ENCODE measurements at places on chromosomes 1 and 21.

DNA sequence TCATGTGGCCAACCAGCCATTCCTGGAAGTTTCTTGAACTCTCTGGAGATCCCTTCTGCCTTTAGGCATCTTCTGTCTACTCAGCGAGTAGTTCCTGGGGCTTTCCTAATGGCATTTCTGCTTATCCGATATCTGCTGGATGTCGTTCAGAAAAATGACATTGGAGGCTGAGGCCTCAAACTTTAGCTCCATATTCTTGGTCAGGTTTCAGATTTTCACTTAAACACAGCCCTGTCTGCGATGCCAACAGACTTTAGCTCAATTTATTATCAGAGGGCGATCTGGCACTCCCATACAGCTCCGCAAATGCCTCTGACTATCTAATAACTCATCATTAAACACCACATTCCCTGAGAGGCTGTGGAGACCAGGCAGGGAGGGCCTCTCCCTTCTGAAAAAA is 46.3 kb upstream of the ETS2 start:
- DNase-seq: no peak

DNA sequence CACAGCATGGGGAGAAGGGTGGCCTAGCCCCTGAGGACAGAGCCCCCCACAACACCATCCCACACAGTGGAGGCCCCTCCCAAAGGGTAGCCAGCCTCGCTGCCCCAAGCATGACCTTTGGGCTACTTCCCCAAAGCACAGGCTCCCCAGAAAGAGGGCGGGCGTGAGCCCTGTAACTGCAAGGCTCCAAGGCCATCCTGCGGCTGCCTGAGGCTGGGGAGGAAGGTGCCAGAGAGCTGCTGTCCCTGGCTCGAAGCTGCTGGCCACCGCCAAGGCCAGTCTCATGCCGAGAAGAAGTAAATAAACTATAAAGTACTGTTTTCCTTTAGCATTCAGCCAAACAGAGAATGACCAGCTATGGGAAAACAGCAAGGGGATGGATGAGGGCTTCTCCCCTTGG is 27.5 kb downstream of the UBASH3A start:
- DNase-seq: no peak

- DNase-seq: no peak
Observed at GRCh38 chr1:10140981-10141380, 69.4 kb upstream of the KIF1B start.

DNA sequence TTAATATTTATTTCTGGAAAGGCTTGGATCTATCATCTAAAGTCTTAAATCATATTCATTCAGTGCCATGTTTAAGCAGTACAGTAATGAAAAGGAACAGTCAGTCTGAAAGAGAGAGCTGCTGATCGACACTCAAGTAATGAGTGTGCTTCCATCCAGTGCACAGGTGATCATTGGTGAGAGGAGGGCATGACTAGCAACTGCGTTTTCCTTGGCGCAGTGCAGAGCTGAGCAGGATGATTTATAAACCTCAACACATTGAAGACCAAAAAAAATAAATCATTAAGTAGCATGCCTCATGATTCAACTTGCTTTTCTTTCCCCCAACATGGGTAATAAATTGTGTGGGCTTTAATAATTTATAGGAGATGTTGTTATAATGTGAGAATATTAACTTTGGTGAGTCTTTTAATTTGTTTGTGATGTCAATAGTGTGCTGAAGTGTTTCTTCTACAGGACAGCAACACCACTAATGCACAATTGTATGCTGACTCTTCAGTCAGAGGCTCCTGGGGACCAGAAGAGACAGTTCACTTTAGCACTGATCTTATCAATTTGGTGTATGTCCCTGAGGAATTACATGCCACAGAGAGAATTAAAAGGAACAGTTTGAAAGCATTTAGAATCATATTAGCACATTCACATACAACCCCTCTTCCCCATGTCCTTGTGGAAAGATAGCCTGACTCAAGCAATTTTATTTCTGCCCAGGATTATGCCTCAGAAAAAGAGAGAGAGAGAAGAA is 199.7 kb upstream of the ADGRL2 start:
- no peak for DNase-seq

DNA sequence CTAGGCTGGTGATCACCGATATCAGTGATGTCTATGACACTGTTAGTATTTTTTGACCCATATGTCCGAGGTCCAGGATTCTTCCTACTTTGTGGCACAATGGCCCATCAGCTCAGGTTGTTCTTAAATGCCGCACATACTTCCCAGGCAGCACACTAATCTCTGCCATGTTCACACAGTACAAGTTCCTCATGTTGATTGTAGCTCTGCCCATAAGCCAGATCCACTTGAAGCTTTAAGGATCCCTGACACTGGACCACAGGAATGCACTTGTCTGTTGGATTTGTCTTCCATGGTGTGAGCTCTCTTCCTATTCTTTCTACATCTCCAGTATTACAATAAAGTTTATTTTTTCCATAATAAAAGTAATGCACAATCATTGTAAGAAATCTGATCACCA is 69.5 kb downstream of the DDX20 start:
- DNase-seq: no peak

DNA sequence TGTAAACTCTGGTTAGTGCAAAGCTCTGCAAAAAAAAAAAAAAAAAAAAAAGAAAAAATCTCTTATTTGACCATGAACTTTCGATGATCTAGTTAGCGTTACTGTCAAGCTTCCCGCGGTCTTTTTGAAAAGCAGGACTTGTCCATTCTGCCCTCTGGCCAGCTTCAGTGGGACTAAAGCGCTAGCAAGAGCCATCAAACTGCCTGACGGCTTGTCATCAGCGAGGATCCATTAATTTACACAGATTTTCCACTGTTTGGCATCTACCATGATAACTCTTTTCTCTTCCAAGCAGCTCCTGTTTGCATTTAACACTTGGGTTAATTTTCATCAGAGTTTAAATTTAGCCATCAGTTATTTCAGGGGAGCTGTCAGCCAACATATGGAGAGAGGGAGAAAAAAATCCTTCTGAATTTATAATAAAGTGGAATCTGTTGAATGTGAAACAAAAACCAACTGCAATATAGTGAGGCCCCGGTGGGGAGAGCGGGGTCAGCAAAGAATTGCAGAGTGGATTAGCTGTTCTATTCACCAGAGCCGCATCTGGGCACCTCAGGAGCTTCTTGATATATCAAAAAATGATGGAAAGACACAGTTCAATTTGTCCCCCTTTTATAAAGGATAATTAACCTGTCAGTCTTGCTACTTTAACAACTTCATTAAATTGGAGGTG is 298.2 kb downstream of the SPATA17 start:
- DNase-seq: no peak

Measured in activated T-cell treated with anti-CD3 and anti-CD28 coated beads for 1 hour (primary cell).